ENCODE measurements at places on chromosomes 16 and 17. TPM values are rescaled to one million over a fixed set of nuclear protein-coding genes. Genes with fewer than 3 reads are reported as not detected.

BTBD17 gene
- total RNA-seq, result not detected

SMYD4 gene
- total RNA-seq, result 9.3 TPM

SSTR5 gene
- total RNA-seq, result not detected

CFAP97D1 gene
- total RNA-seq, result not detected

KRT33A gene
- total RNA-seq, result not detected

ALOX15B gene
- not detected for total RNA-seq

DNA sequence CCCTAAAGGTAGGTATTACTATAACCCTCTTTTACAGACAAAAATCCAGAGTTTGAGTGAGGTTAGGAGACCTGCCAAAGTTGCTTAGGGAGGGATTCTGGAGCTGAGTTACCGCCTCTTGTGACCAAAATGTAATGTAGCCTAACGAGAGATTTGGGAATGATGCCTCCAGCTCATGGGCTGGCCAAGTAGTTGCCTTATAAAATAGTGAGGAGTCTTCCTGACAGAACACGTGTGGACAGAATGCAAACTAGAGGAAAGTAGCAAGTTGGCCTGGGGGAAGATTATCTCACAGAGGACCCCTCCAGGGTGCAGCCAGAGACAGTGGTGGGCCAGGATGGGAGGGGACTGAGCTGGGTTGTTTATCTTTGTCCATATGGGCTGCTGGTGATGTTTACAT lies 543.7 kb upstream of the CDH11 start:
- DNase-seq, result no peak

GRCh38 chr17:73017658-73018057 lies 74.8 kb downstream of the SLC39A11 start:
- DNase-seq, result no peak

DNA sequence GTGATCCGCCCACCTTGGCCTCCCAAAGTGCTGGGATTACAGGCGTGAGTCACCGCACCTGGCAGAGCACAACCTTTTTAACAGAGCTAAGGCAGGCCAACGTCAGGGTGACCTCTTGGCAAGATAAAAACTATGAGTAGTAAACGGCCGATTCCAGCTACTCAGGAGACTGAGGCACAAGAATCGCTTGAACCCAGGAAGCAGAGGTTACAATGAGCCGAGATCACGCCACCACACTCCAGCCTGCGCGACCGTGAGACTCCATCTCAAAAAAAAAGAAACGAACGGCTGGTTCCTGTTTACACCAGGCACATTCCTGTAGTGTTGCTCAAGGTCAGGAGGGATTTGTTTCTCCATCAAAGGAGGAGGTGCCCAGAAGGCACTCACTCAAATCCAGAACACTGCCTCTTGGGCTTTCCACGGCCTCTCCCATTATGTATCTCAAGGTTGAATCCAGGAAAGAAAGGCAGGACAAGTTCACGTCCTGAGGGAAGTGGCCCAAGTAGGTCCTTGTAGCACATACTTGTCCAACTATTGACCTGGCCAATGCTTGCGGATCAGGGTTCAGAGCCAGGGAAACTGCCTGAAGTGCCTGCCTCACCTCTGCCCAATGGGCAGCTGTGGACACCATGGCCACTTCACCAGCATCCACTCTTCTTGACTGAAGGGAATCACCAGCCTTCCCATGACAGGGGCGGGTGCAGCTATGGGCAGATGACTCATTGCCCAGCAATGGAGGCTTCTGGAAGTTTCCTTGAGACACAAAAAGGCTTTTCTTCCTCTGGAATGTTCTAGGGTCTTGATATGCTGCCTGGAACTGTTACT lies 13.5 kb downstream of the KNOP1 start:
- DNase-seq, result no peak

- DNase-seq, result no peak
Observed at GRCh38 chr16:180681-181564, 664 bp downstream of the HBQ1 start.

GRCh38 chr17:42879596-42879985 lies 21.0 kb upstream of the G6PC1 start:
- no peak for DNase-seq

- no peak for DNase-seq
Observed at GRCh38 chr17:79545251-79546005, 65.4 kb downstream of the RBFOX3 start.

DNA sequence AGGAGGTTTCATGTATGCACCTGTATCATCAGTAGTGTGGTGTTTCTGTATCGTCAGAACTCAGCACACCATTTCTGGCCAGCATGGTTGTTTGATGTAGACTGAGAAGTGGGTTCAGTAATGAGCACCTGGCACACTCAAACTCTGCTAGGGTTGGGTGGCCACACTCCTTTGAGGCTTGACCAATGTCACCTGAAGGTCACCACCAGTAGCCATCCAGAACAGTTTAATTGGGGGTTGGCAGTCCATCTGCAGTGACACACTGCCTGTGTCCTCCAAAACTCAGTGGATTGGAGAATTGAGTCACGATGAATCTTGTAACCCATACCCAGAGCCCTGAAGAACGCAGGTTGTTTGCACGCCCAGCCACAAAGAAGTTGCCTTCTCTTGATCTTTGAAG lies 86.8 kb upstream of the HSBP1 start:
- DNase-seq, result no peak

DNA sequence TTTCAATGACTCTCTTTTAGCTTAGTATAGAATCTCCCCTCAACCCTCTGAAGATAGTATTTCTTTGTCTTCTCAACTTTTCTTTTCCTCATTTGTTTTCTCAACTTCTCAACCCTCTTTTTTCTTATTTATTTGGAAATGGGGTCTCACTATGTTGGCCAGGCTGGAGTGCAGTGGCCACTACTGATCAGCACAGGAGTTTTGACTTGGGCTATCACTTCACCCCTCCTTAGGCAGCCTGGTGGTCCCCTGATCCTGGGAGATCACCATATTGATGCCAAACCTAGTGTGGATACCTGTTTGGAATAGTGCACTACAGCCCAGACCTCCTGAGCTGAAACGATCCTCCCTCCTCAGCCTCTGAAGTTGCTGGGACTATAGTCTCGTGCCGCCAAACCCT lies 79.8 kb downstream of the PITPNC1 start:
- DNase-seq, result no peak

DNA sequence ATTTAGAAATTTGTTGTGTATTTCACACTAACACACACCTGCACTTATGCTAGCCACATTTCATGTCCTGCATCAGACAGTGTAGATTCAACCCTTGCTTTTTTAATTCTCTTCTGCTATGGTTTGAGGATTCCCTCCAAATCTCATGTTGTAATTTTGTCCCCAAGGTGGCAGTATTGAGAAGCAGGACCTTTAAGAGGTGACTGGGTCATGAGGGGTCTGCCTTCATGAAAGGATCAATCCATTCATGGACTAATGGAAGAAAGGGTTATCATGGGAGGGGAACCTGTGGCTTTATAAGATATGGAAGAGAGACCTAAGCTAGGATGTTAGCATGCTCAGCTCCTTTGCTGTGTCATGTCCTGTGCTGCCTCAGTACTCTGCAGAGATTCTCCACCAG lies 1032.2 kb downstream of the CDH11 start:
- no peak for DNase-seq

- no peak for DNase-seq
Observed at GRCh38 chr17:8892338-8892690, 24.8 kb upstream of the PIK3R6 start.

DNA sequence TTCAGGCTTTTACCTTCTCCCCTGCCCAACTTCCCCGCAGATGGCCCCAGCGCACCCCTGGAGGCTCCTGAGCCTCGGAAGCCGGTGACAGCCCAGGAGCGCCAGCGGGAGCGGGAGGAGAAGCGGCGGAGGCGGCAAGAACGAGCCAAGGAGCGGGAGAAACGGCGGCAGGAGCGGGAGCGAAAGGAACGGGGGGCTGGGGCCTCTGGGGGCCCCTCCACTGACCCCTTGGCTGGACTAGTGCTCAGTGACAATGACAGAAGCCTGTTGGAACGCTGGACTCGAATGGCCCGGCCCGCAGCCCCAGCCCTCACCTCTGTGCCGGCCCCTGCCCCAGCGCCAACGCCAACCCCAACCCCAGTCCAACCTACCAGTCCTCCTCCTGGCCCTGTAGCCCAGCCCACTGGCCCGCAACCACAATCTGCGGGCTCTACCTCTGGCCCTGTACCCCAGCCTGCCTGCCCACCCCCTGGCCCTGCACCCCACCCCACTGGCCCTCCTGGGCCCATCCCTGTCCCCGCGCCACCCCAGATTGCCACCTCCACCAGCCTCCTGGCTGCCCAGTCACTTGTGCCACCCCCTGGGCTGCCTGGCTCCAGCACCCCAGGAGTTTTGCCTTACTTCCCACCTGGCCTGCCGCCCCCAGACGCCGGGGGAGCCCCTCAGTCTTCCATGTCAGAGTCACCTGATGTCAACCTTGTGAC lies 3.6 kb downstream of the MAPK7 start:
- no peak for DNase-seq

DNA sequence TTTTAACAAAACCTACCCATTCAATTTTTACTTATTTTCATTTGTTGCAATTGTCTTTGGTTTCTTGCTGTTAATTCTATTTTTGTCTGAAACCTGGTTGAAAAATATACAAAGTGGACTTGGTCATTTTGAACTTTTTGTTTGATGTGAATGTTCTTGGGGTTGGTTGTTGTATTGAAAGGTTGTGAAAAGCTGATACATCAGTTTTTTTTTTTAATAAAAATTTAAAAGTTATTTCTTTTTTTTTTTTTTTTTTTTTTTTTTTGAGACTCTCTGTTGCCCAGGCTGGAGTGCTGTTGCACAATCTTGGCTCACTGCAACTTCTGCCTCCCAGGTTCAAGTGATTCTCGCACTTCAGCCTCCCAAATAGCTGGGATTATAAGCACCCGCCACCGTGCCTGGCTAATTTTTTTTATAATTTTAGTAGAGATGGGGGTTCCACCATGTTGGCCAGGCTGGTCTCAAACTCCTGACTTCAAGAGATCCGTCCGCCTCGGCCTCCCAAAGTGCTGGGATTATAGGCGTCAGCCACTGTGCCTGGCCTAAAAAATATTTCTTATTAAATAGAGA lies 28.9 kb downstream of the WIPF2 start:
- DNase-seq, result no peak

DNA sequence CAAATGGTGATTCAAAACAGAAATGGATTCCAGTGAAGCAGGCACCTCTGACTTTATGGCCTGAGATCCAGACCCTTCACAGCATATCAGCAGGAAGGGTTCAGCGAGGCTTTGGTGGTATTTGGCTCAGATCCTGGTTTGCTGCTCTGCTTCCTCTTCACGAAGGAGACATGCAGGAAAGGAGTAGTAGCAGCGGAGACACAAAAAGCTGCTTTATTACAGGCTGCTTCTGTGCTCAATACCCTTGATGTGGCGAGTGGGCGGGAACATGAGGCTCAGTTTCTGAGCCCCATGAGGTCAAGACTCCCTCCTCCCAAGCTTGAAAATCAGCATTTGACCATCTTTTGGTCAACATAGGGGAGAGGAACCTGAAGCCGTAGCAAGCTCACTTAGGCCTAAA lies 213.3 kb upstream of the AXIN2 start:
- DNase-seq, result no peak

- DNase-seq, result peak; percentile 70
Observed at GRCh38 chr17:50199803-50200456, 1.5 kb downstream of the COL1A1 start.

GRCh38 chr17:57422574-57423164 lies 166.3 kb downstream of the MSI2 start:
- no peak for DNase-seq

GRCh38 chr16:49050607-49051006 lies 231.0 kb downstream of the CBLN1 start:
- no peak for DNase-seq

DNA sequence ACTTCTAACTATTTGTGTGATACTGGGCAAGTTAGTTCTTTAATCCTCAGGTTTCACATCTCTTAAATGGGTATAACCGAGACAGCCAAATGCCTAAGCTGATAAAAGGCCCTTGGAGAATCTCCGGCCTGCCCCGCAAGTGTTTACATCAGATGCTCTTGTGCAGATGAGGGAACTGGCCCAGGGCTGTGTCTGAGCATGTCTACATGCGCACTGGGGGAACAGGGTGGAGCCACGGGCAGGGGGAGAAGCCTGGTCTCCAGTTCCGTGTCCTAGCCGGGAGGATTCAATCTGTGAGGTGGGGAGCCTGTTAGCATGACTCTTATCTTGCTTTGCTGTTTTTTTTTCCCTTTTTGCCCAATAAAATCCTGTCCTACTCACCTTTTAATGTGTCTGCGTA lies 222.9 kb downstream of the CDH8 start:
- DNase-seq, result no peak

DNA sequence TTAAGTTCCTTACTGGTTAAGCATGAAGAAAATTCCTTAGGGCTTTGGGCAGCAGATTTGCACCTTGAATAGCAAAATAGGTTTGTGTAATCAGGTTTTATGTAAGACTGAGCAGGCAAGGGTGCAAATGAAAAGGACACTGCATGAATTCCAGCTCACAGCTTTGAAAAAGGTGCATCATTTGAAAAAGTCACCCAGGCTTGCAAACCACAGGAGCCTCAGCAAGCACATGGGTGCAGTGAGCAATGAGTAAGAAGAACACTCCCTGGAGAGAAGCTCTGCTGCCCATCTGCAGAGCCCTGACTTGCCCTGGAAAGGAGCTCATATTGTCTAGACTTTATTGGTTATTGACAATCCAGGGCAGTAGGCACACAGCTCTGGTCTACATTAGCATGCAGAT lies 165.6 kb upstream of the KCNJ16 start:
- DNase-seq, result no peak

DNA sequence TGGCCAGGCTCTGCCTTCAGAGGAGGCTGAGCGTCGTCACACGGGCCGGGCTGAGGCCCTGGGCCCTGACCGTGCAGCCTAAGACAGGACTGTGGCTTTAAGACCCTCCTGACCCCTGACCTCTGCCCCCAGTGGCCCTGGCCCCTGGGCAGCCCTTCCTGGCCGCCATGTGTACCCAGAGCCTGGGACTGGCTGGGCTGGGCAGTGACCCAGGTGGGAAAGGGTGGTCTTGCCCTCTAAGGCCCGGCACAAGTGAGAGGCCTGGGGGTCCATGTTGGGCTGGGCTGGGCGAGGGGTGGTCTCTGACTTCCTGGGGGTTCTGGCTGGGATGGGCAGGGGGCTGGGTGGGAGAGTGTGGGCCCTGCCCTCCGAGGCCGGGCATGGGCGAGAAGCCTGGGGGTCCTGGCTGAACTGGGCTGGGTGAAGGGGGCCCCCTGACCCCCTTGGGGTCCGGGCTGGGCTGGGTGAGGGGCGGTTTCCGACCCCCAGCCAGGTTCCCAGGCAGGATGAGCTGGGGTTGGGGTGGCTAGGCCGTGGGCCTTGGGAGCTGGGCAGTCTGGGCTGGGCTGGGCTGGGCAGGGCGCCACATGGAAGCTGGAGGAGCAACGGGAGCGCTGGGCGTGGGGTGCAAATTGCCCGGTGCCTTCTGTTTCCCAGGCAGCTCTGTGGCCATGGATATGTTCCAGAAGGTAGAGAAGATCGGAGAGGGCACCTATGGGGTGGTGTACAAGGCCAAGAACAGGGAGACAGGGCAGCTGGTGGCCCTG lies at the start of gene CDK3:
Gene CDK3, plus strand, starts transcription at position 101 of the 767 bp plus-strand sequence. Its CDS starts 571 bp downstream, at position 672.
- DNase-seq, result no peak

- DNase-seq, result no peak
Observed at GRCh38 chr17:58960068-58960467, 146.6 kb downstream of the TRIM37 start.

Data from CD4-positive, alpha-beta T cell (primary cell).